ENCODE measurements at places on chromosomes 1 and 21. TPM values are rescaled to one million over a fixed set of nuclear protein-coding genes. Genes with fewer than 3 reads are reported as not detected.

The PSMB2 gene
- total RNA-seq = 14.8 TPM

The AVPR1B gene
- not detected for total RNA-seq

The KRTAP6-3 gene
- not detected for total RNA-seq

The POU3F1 gene
- 0.09 TPM for total RNA-seq

The PWP2 gene
- 4.8 TPM for total RNA-seq

The TPTE gene
- not detected for total RNA-seq

The SGIP1 gene
- total RNA-seq = 4.4 TPM

The PLA2G5 gene
- total RNA-seq = not detected

The C1orf74 gene
- 2.4 TPM for total RNA-seq

The ENO1 gene
- 1,599 TPM for total RNA-seq

The GPX7 gene
- total RNA-seq = 19.3 TPM

The JUN gene
- 131 TPM for total RNA-seq

The KPNA6 gene
- 52.5 TPM for total RNA-seq

The TTC39A gene
- total RNA-seq = 0.30 TPM

The DHCR24 gene
- total RNA-seq = 184 TPM

The FAM177B gene
- not detected for total RNA-seq

The FAM229A gene
- total RNA-seq = 1.2 TPM

The ITGB2 gene
- total RNA-seq = not detected

The TAL1 gene
- under 0.01 TPM for total RNA-seq

The ARPC5 gene
- total RNA-seq = 236 TPM

The EBNA1BP2 gene
- 57.9 TPM for total RNA-seq

The CFHR3 gene
- total RNA-seq = 0.23 TPM

The DEPDC1 gene
- 3.0 TPM for total RNA-seq

The GPR37L1 gene
- 0.05 TPM for total RNA-seq

The FAM78B gene
- total RNA-seq = 0.32 TPM

The NR5A2 gene
- total RNA-seq = under 0.01 TPM

The CAMK1G gene
- total RNA-seq = 13.1 TPM

The AGT gene
- total RNA-seq = 0.09 TPM

The TRAF5 gene
- total RNA-seq = 27.5 TPM

The KRTAP10-12 gene
- not detected for total RNA-seq

The TDRD5 gene
- total RNA-seq = not detected

The TEX38 gene
- not detected for total RNA-seq

The TAF5L gene
- 19.2 TPM for total RNA-seq

The OR2L8 gene
- total RNA-seq = not detected

The SMIM1 gene
- 1.2 TPM for total RNA-seq

The PTGFR gene
- 34.0 TPM for total RNA-seq

The RAB3B gene
- total RNA-seq = 31.8 TPM

The RAB29 gene
- 23.2 TPM for total RNA-seq

The LENEP gene
- not detected for total RNA-seq

The S100A10 gene
- total RNA-seq = 94.7 TPM
